ENCODE measurements at places on chromosomes 2 and 18.

- no peak for DNase-seq
Observed at GRCh38 chr18:51614033-51614432, 416.6 kb upstream of the MEX3C start.

DNA sequence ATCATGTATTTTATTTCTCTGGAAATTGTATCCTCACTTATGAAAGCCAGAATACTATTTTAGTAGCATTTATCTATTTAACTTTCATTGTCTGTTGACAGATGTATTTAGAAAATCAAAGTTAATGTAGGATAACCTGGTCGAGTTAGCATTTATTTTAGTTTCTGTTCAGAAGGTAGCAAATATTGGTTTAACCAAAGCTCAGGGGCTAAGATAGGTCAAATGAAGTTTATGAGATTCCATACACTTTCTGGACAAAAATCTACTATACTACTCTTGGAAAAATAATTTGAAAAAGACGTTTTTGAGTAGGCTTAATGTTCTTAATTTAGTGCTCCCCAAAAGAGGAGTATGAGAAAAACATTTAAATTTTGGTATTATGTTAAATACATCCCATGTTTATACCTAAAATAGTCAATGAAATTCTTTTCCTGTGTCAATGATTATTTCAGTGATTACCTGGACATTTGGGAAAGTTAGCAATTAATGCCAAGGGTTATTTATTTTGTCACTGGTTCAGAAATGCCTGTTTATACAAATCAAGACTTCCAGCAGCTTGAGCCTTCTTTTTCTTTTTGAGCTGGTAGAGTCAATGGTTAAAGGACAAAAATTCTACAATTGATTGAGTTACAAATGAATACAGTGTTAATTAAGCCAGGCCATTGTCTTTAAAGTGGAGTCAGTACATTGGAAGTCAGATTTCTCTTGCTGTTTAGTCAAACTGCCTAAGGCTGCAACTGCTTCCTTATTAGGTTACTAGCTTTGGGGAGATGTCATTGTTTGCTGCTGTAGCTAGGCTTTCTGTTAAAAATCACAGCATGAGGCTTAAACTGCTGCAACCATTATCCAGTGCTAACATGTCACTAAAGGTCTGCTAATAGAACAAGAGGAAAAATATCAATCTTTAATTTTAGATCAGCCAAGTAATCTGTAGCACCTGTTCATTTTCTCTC lies 182.3 kb downstream of the CAMKMT start:
- DNase-seq, result no peak

GRCh38 chr2:120771111-120771780 lies 35.6 kb downstream of the GLI2 start:
- DNase-seq, result no peak

DNA sequence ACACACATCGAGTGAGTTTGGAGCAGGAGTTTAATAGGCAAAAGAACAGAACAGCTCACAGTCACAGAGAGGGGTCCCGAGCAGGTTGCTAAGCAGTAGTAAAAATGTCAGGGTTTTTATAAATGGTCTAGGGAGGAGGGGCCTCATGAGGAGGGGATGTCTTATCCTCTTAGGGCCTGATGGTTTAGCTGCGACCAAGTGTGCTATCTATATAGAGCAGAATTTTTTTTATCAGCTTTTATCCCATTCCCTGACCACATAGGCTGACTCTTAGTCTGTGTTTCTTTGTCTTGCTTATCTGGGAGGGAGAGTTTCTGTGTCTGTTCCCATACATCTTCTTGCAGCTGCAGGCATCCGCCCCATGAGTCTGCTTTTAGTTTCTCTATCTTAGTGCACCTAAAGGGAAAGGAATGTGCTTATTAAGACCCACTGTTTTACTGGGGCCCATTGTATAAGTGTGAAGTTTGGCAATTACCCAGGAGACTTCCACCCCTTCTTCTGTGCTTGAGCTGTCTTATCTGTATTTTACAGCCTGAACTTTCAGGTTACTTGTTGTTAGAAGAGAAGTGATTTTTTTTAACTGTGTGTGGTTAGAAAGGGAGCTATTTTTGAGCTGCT lies 30.4 kb upstream of the GMCL1 start:
- no peak for DNase-seq

DNA sequence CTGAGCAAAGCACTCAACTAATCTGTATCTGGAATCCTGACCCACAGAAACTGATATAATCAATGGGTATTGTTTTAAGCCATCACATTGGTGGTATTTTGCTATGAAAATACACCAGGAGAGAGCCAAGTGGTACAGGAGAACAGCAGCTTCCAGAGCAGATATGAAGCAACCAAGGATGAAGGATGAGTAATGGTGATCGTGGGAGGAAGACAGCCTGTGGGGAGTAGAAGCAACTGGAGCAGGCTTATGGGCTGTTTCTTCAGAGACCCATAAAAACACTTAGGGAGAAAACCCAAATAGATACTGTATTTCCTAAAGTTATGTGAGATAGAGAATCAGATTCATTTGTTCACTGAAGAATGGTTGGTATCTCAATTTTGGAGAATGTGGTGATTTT lies 330.8 kb downstream of the NUP35 start:
- DNase-seq, result no peak

- DNase-seq, result no peak
Observed at GRCh38 chr2:64982311-64982857, 6.8 kb upstream of the SLC1A4 start.

GRCh38 chr18:48022531-48023329 lies 92.3 kb upstream of the SMAD2 start:
- DNase-seq, result no peak

- no peak for DNase-seq
Observed at GRCh38 chr2:188569431-188570165, 277.9 kb downstream of the GULP1 start.

- no peak for DNase-seq
Observed at GRCh38 chr18:11020877-11021414, 128.4 kb downstream of the PIEZO2 start.

DNA sequence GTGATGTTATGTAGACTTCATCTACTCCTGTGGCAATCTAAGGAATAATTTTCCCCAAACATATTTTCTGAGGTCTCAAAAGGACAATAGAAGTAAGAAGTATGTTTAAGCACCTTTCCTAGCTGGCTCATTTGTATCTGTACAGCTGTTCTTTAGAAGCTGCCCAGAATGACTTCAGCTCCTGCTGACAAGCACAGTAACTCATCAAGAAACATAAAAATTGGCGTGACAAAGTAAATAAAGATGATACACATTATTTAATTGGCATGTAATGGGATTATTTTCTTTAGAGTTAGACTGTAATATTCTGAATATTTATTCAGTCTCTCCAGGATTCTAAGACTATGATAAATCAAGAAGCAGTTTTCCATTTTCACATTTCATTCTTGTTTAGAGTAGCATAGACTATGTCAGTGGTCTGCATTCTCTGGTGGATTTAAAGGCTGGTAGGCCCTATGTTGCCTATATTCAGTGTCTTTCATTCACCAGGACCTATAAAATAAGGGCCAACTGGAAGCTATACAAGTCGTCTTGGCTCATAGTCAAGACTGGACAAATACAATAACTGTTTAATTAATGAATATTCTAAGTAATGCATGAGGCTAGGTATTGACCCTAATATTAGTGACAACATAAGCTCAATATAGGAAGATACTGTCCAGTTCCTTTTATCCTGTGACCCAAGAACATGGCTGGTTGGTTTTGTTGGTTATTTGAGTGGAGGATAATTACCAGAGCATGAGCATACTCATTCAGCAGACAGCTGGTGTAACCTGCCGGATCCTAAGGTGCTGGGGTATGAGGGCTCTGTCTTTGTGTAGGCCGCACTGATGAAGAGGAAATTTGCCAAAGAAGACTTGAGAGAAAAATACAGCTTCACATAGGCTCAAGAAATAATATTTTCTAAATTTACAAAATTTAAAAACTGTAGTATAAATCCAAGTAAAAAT lies 107.0 kb downstream of the PDE1A start:
- DNase-seq, result no peak

- DNase-seq, result no peak
Observed at GRCh38 chr2:134235510-134236144, 18.2 kb upstream of the MGAT5 start.

- no peak for DNase-seq
Observed at GRCh38 chr2:60567919-60568768, 14.7 kb upstream of the BCL11A start.

GRCh38 chr18:67282796-67283195 lies 233.7 kb downstream of the DSEL start:
- DNase-seq, result no peak

GRCh38 chr2:17615728-17616351 lies 75.3 kb downstream of the VSNL1 start:
- DNase-seq, result no peak

GRCh38 chr2:8134985-8135682 lies 546.7 kb upstream of the ID2 start:
- no peak for DNase-seq

GRCh38 chr2:133177196-133177595 lies 391.1 kb downstream of the NCKAP5 start:
- DNase-seq, result no peak

DNA sequence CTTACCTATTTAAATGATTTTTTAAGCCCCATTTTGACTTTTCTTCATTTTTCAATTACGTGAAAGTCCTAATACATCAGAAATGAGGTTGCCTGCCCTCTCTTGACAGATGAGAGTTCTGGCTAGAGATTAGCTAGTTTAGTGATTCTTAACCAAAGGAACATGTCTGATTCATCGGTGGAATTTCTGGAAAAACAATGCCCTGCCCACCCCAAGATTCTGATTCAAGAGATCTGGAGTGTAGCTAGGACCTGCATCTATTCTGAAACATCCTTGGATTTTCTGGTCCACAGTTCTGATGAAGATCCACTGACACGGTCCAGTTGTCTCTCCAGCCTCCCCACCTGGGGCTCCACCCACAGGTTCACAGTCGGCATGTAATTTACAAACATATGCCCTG lies 111.2 kb downstream of the KLF7 start:
- DNase-seq, result no peak

GRCh38 chr2:84776011-84776410 lies 104.9 kb downstream of the TRABD2A start:
- DNase-seq, result no peak

DNA sequence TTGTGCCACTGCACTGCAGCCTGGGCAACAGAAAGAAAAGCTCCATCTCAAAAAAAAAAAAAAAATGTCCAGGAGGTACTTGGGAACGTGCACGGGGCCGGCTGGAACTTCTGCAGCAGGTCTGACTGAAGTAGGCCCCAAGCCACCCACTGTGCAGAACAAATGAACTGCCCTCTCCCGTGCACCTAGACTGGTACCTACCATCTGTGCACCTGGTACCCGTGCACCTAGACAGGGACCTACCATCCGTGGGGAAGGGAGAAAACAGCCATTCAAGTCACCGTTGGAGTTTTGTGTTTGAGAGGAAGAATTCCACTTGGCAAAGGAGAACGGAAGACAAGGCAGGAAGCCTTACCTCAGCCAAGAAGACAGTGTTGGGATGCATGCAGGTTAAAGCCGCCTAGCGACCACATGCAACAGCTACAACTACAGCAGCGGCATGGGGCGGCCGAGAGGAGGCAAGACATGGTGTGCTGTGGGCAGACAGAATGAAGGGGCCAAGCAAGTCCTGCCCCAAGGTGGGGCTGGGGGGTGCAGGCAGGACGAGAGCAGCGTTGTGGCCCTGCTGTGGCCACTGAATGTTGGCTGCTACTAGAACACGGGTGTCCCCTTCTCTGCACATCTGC lies 16.1 kb downstream of the ST3GAL5 start:
- DNase-seq, result no peak

DNA sequence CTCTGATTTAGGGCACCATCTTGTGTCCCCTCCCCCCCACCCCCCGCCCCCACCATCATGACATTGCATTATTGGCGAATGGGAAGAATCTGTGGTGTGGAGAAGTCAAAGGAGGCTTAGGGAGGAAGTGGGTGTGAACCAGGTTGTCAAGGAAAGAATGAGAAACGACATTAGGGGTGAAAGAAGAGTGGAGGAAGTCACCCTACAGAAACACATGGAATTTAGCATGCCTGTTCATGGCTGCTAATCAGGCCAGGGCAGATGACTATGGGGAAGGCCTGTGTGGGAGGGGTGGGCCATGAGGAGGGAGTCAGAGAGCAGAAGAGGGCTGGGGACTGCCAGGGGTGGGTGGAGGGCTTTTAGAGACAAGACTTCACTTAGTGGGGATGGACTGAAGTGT lies 81.6 kb downstream of the AOX1 start:
- DNase-seq, result no peak

DNA sequence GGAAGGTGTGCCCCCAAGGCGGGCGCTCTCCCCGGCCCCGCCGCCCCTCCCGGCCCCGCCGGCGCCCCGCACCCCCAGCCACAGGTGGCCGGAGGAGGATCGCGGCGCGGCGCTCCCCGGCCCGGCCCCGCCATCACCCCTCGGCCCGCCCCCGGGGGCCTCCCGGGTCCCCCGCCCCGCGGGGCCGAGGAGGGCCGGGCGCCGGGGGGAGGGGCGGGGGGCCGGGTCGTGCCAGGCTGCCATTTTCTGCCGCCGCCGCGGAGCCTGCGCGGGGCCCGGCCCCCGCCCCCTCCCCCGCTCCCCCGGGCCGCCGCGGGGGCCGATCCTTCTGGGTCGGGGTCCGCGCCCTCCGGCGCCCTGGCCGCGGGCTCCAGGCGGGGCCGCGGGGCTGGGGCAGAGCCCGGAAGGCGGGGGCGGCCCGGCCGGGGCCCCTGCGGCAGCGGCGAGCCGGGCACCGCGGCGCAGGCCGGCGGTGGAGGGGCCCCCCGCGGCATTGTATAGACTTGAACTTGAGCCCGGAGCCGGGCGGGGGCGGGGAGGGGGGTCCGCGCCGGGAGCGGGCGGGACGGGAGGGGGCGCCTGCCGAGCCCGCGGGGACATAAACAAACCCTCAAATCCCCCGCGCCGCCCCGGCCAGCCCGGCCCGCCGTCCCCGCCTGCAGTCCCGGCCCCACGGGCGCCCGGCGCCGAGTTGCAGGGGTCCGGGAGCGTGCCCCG lies 556 bp downstream of the DNMT3A start:
- DNase-seq, result no peak

GRCh38 chr2:126635281-126635680 lies 20.7 kb upstream of the GYPC start:
- DNase-seq, result no peak

DNA sequence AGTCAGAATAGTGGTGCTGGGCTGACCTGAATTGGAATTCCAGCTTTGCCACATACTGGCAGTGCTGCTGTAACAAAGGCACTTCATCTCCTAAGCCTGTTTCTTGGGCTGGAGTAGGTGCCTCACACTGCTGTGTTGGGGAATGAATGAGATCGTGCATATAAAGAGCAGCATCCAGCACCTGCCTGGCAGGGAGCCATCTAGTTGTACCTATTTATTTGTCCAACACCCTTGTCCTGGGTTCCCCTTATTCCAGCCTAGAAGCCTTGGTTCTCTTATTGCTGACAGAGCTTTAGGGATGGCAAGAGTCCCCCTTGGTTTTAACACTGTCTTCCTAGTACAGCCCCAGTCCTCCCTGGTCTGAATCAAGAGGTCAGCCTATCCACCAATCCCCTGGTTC lies 275.3 kb upstream of the RAB12 start:
- DNase-seq, result no peak

GRCh38 chr2:190031969-190032618 lies 30.4 kb downstream of the MSTN start:
- DNase-seq, result no peak

DNA sequence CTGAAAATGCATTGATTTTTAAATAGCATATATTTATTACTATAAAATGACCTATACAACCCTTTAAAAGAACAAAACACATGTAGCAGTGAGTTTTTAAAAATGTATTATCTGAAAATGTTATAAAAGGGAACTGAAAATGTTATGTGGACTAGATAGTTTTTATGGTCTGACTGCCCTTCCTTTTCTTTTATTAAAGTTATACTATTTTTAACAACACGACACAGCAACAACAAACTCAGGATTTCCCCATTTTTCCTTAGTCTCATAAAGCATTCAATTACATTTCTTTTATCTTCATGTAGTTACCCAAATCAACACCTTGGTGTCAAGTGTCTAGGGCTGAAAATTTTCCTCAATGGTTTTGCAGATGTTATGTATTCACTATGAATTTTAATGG lies 132.8 kb upstream of the TMEFF2 start:
- no peak for DNase-seq
